ENCODE measurements at places on chromosomes 12 and 14.

DNA sequence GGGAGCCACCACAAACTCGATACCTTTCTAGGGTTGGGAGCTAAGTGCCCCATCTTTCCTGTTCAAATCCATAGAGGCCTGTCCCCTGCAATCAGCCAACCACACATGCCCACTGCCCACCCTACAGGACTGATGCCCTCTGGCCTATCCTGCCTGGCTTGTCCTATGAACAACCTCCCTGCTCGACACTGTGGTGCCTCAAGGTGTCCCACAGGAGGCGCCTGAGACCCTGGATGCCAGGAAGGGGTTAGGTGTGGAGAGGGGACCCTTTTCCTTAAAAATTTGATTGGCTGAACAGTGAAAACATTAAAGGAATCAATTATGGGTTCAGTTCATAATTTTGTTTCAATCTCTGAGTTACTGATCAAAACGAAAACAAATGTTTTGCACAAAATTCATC, 97.3 kb upstream of the FZD10 start:
- DNase-seq: no peak

DNA sequence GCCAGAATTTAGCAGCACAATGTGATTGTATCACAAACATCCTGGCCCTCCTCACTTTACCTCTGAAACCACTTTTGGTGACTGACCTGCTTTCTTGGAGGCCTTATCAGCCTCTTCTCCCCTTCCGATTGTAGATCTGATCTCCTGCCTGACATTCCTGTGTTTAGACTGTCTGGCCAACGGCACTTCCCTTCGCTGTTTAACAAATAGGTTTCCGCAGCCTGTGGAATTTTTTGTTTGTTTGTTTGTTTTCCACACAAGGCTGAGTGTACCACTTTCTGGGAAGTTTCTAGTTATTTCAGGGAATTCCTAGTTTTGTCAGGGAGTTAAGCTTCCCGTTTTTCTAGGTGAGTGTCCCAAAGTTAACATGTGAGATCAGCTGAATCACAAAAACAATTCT, 65.9 kb upstream of the CDKN3 start:
- no peak for DNase-seq

DNA sequence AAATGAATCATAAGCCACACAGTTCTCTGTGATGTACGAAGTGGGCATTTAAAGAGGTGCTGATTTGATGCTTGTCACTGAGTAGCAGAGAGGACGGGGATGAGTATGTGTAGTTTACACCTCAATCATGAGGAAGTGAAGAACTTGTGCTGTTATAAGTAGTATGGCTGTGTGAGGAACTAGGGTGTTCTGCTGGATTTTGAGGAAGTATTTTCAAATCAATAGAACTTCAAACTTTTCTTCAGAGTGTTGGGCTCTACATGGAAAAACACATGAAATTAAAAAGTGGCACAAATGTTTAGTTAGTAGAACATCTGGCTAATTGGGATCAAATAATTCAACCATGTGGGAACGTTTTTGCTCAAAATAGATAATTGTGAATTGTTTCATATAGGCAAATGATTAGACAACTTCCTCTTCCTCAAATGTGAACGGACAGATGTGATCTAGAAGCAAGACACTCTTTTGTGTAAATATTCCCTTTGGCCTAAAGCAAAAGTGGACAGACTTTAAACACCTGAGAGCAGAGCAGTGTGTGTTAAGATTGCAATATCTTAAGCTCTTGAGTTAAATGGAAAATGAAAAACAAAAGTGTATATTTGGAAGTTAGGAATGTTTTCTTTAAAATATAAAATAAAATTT, 168.5 kb downstream of the NAV3 start:
- DNase-seq: no peak

DNA sequence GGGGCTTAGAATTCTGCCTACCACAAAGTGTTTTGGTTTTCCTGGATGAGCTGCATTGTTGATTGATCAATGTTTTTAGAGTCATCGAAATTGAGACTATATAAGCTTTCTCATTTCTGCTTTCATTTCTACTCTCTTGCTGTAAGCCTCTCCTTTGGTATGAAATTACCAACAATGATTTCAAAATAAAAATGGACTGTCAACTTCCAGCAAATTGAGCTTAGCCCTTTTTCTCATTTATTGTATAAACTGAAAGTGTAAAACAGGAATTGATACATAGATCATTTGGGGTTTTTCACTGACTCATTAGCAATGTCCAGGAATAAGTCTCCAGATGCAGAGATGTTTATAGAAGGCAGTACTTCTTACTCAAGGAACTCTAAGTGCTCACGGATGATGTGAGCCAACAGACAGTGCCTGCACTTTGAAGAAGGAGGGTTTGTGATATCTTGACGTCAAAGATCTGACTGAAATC, 20.0 kb upstream of the PCNX1 start:
- peak; percentile 43 for DNase-seq

GRCh38 chr14:96261053-96261452, 5.0 kb downstream of the BDKRB1 start:
- DNase-seq: no peak

- no peak for DNase-seq
Measured at GRCh38 chr14:59067127-59067894, 121.2 kb upstream of the DAAM1 start.

GRCh38 chr14:59229653-59230406, 41.4 kb downstream of the DAAM1 start:
- no peak for DNase-seq

GRCh38 chr12:123041042-123041531, 60.6 kb downstream of the ARL6IP4 start:
- DNase-seq: no peak

DNA sequence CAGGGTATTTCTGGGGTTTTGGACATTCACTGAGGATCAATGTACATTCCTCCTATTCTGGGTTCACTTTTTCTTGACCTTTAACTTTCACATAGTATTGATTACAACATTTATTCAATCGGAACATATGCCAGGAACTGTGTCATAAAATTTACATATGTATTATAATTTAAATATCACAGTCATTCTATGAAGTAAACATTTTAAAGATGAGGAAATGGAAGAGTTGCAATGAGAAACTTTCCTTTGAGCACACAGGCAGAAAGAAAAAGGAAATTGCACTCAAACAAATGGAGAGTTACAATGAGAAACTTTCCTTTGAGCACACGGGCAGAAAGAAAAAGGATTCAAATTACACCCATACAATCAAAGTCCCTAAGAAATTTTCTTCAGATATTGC, 3.1 kb downstream of the MUCL1 start:
- no peak for DNase-seq

- no peak for DNase-seq
Measured at GRCh38 chr12:65854629-65855028, 30.3 kb downstream of the HMGA2 start.

Measured in CD4-positive, alpha-beta T cell treated with Interferon alpha-2 for 1 hour (primary cell).